ENCODE measurements at places on chromosomes 16 and 17.
A peak's percentile ranks its signal among the peaks of the same experiment; 100 is the strongest.

GRCh38 chr17:10743316-10744009 lies 13.6 kb upstream of the TMEM220 start:
- DNase-seq = no peak

- no peak for DNase-seq
Observed at GRCh38 chr16:30458561-30459394, 13.1 kb upstream of the SEPHS2 start.

- no peak for DNase-seq
Observed at GRCh38 chr16:12097523-12098428, 121.2 kb downstream of the SNX29 start.

DNA sequence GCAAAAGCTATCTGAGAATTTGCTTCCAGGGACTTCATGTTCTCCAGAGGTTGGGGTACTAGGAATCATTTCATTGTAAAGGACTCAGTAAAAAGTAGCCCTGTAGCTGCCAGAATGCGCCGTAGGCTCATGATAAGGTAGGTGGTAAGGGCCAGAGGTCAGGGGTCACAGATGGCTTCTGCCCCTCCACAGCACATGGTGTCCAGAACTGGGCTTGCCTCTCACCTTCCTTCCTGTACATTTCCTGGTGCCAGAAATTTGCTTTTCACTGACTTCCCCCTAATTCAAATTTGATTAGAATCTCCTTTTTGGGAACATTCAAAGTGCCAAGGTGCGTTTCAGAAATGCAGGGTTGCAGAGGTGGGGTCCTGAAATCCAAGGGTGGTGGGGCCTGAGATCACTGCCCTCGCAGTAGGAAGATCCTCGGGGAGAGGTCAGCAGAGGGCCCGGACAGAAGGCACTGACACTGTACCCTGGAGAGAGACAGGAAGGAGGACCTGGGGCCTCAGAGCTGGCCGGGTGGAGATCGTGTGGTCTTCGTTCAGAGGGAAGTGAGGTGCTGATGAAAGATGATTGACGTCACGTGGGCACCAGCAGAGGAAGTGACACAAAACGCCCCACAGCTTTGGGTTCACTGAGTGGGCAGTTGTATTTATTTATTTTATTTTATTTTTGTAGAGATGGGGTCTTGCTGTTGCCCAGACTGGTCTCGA lies 25.5 kb upstream of the METRNL start:
- DNase-seq = no peak

DNA sequence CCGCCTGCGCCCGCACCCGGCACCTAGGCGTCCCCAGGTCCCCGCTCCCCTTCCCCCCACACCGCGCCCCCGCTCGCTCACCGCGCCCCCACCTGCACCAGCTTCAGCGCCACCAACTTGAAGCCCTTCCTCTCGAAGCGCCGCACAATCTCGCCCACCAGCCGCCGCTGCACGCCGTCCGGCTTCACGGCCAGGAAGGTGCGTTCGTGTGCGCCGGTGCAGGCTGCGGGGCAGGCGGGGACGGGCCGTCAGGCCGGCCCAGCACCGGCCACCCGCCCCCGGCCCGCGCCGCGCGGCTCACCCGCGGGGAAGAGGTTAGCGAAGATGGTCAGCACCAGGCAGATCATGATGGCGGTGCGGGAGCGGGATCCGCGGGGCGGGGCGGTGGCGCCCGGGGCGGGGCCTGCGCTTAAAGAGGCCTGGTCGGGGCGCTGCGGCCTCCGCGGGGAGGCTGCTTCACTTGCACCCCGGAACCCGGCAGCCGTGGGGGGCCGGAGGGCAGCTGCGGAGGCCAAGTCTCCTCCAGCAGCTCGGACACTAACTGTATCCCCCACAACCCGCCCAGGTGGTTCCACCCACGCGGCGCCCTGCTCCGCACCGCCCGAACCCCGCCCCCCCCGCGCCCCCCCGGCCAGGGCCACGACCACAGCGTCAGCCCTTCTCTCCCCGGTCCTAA lies at the start of gene NME3:
NME3 (minus strand) TSS at position 356 of the 676 bp plus-strand sequence; CDS start at position 347, 9 bp downstream.
- DNase-seq = no peak

DNA sequence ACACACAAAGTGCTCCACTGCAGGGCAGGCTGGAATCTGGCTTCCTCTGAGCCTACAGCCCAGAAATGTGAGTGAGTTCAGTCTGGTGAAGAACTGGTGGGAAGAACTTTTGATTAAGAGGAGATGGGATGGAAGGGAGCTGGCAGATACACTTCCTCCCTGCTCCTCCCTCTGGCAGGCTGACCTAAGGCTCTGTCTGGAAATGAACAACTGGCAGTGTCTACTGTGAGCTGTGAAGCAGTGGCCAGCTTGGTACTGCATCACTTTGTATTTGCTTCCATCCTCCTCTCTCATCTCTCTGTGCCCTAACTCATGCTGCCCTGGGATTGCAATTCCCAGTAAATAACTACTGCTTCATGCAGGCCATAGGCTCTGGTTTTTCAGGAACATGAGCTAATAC lies 45.6 kb downstream of the MAF start:
- DNase-seq = no peak

- no peak for DNase-seq
Observed at GRCh38 chr16:78184238-78185183, 85.1 kb downstream of the WWOX start.

- DNase-seq = no peak
Observed at GRCh38 chr17:73346501-73347162, 34.8 kb upstream of the CDC42EP4 start.

- DNase-seq = no peak
Observed at GRCh38 chr17:83080858-83081683, 1.7 kb downstream of the METRNL start.

DNA sequence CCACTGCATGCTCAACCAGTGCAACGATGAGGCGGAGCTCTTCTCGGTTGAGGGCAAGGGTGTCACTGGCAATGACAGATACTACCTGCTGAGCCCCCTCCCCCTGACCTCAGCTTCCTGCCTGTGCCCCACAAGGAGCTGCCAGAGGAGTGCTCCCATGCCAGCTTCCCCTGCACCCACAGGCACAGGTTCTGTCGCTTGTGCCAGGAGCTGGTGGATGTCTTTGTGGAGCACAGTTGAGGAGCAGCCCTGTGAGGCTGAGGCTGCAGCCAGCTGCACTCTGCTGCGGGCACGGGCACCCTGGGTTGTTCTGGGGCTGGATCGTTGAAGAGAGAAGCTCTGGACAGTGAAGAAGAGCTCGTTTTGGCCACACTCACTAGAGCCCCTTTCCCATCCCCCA lies 165.3 kb upstream of the ZNF267 start:
- DNase-seq = no peak

- DNase-seq = no peak
Observed at GRCh38 chr16:82990155-82990554, 363.4 kb downstream of the CDH13 start.

GRCh38 chr17:57697891-57698711 lies 47.0 kb downstream of the CCDC182 start:
- DNase-seq = no peak

DNA sequence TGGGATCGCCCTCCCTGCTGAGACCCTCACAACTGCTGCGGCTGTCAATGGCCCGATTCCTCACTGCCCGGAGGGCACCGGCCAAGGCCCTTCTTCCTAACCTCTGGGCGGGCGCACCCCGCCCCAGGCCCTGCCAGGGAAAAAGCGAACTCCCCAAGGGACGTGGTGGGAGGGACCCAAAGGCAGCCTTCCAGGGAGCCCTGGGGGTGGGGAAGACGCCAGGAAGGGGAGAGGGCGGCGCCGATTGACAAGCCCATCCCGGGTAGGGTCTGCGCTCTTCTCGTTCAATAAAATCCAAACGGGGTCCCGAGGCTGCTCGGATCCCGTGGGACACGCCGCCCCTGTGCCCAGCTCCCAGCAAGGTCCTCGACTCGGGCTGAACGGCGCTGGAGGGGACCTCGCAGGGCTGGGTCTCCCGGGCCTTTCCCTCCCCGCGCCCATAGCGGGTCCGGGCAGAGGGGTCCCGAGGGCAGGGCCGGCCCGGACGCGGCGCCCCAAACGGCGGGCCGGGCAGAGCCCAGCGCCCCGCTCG lies 416 bp downstream of the KIFC3 start:
- no peak for DNase-seq

- DNase-seq = peak; percentile 57
Observed at GRCh38 chr16:62225675-62226074, 189.4 kb upstream of the CDH8 start.

- no peak for DNase-seq
Observed at GRCh38 chr16:84878770-84879169, 59.0 kb downstream of the CRISPLD2 start.

GRCh38 chr17:59561042-59561441 lies 4.4 kb upstream of the DHX40 start:
- DNase-seq = no peak

- no peak for DNase-seq
Observed at GRCh38 chr16:56710181-56710737, 19.7 kb upstream of the NUP93 start.

- no peak for DNase-seq
Observed at GRCh38 chr17:28665994-28666393, 4.0 kb downstream of the SUPT6H start.

- no peak for DNase-seq
Observed at GRCh38 chr17:80024206-80024972, 11.3 kb downstream of the TBC1D16 start.

DNA sequence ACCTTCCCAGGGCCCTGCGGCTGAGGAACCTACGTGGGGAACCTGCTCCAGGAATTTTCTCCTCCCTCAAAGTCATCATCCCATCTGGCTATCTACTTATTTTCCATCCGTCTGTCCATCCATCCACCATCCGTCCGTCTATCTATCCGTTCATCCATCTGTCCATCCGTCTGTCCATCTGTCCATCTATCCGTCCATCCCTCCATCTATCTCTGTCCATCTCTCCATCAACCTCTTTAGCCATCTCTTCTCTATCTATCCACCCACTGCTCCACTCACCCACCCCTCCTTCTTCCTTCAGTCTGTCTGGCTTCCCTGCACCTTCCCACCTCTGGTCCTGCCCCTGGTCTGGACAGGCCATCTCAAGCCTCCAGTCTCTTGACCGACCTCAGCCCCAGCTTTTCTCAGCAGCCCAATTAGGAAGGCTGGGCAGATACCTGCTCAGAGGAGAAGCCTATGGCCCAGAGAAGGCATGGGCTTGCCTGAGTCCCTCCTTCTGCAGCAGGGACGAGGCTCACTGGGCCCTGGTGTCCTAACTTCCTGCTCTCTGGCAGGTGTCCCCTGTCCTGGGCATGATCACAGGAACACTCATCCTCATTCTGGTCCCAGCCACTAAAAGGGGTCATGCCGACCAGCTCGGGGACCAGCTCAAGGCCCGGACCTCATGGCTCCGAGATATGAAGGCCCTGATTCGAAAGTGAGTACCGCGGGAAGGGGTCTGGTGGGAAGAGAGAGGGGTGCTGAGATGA lies 23.0 kb downstream of the MYBBP1A start:
- no peak for DNase-seq

Data from SK-N-MC (cell line).